ENCODE measurements at places on chromosomes 2 and 18. TPM values are rescaled to one million over a fixed set of nuclear protein-coding genes. Genes with fewer than 3 reads are reported as not detected.

GNAL gene
- 1.8 TPM for total RNA-seq

SLC16A14 gene
- 3.1 TPM for total RNA-seq

LYG2 gene
- total RNA-seq = not detected

TTC27 gene
- total RNA-seq = 9.9 TPM

GKN2 gene
- total RNA-seq = 130 TPM

LMAN2L gene
- total RNA-seq = 18.4 TPM

BOLL gene
- not detected for total RNA-seq

ANO7 gene
- 1.5 TPM for total RNA-seq

PRSS56 gene
- not detected for total RNA-seq

UNC50 gene
- 48.1 TPM for total RNA-seq

LRRTM1 gene
- not detected for total RNA-seq

RAB6C gene
- not detected for total RNA-seq

TMEM247 gene
- total RNA-seq = not detected

SLC9A2 gene
- 0.58 TPM for total RNA-seq

MROH2A gene
- total RNA-seq = 0.32 TPM

CCDC178 gene
- not detected for total RNA-seq

TCF7L1 gene
- 16.4 TPM for total RNA-seq

VIT gene
- total RNA-seq = 0.20 TPM

DSC2 gene
- 21.0 TPM for total RNA-seq

DCC gene
- total RNA-seq = 1.1 TPM

MOGAT1 gene
- total RNA-seq = not detected

COL6A3 gene
- total RNA-seq = 598 TPM

KATNAL2 gene
- 4.2 TPM for total RNA-seq

MAP3K19 gene
- total RNA-seq = not detected

TLK1 gene
- 48.2 TPM for total RNA-seq

ZSWIM2 gene
- not detected for total RNA-seq

PPP1CB gene
- total RNA-seq = 260 TPM

COLEC12 gene
- total RNA-seq = 45.2 TPM

LINC00305 gene
- total RNA-seq = not detected
